Fibroblast of skin of abdomen (primary cell): ENCODE measurements at places on chromosomes 12 and 14.

- no peak for DNase-seq
Measured at GRCh38 chr14:94174604-94175010, 485 bp downstream of the PPP4R4 start.

DNA sequence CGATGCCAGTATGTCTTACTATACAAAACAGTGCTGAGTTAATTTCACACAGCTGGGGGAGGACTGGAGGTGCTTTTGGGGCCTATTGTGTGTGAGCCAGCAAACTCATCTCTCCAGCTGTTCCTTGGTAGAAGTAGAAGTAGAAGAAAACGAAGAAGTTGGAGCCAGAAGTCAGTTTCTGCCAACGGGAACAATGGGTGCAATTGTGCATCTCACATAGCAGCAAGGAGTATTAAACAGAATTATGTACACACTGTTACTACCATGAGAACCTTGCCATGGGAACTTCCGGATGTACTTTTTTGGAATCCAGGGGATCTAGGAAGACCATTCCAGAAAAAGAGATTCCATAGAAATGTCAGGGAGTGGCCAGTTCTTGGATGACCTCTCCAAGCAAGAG lies 88.6 kb downstream of the VCPKMT start:
- DNase-seq: no peak

- DNase-seq: no peak
Measured at GRCh38 chr12:116043659-116044535, 233.6 kb downstream of the MED13L start.

DNA sequence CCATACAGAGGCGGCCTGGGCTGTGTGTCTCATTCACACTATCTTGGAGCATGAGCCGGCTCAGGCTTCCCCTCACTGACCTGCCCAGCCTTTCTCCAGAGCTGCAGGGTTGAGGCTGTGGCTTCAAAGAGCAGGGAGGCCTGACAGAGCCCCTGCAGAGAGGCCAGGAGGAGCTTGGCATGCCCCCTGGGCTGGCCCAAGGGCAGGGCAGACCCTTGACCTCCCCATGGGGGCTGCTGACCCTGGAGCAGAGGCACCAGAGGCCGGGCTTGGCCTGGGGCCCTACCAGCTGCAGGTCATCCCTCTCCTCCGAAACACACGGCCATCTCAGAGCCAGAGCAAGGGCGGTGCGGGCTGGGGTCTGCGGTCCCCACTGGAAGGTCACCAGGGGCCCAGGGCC lies 46.6 kb upstream of the FZD10 start:
- no peak for DNase-seq

- no peak for DNase-seq
Measured at GRCh38 chr12:132807295-132808092, 21.2 kb downstream of the GOLGA3 start.

DNA sequence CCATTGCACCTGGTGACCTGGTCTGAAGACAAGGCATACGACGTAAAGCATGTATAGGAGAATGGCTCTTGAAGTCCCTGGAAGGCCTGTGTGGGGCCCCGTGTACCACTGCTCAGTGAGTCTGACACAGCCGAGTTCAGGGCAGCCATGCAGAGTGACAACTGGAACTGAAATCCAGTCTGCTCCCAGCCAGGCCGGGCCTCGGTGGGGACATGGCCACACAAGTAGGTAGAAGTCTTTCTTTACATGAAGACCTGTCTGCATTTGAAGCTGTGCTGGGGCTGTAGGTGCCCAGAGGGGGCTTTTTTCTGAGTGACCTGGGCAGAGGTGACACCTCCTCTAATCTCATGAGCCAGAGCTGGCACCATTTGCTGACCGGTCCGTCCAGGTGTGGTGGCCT lies 35.7 kb downstream of the ADGRD1 start:
- DNase-seq: no peak

- DNase-seq: no peak
Measured at GRCh38 chr12:62854024-62854423, 80.9 kb downstream of the PPM1H start.

DNA sequence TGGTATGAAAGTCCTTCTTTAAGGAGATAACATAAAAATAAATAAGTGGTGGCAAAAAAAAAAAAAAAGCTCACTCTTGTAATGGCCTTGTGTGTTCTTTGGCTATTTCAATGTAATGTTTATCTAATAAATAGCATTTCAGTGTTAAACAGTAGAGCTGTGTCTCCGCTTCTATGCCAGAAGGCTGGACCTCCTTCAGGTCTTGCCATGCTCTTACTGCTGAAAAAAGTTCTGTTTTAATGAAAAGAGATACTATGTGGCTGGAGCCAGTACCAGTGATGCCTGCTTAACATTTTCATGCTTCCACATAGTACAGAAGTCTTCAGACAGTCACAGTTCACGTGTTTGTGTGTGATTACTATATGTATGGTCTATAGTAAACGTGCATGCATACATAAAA lies 74.1 kb upstream of the PRICKLE1 start:
- no peak for DNase-seq

DNA sequence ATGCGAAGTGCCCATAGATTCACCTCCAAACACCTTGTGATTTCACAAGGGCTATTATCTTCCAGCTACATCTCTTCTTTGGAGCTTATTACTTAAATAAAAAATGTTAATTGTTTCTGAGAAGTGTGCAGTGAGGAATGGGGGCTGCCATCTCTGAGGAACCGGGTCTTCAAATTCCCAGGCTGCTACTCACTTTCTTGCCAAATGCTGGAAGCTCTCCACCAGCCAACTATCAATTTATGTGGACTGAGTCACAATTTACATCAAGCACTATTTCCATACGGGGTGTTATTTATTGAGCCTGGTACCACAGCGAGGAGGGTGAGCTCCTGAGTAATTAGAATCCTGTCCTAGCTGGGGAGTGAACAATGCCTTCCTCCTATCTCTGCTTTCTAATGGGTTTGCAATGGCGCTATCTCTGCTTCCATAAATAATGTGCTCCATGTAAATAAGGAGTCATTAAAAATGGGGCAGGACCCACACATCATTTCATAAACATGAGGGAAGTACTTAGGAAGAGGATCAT lies 898.3 kb downstream of the VRK1 start:
- peak; percentile 53 for DNase-seq

DNA sequence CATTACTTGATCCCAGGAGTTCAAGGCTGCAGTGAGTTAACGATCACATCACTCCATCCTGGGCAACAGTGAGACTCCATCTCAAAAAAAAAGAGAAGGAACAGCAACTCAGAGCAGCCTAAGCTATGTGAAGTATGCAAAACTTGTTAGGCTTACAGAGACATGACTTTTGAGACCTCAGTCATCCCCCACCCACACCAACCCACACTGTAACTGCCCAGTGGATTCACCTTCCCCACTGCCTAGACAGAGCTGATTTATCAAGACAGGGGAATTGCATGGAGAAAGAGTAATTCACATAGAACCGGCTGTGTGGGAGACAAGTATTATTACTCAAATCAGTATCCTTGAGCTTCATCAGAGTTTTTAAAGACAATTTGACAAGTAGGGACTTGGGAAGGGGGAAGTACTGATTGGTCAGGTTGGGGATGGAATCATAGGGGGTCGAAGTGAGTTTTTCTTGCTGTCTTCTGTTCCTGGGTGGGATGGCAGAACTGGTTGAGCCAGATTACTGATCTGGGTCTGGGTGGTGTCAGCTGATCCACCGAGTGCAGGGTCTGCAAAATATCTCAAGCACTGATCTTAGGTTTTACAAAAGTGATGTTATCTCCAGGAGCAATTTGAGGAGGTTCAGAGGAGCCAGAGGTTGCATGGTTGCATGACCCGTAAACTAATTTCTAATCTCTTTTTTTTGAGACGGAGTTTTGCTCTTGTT lies 6.2 kb upstream of the WDR89 start:
- DNase-seq: peak; percentile 9

- DNase-seq: no peak
Measured at GRCh38 chr12:130462558-130463274, 125.0 kb downstream of the PIWIL1 start.
